ENCODE measurements at places on chromosomes 2 and 18.

DNA sequence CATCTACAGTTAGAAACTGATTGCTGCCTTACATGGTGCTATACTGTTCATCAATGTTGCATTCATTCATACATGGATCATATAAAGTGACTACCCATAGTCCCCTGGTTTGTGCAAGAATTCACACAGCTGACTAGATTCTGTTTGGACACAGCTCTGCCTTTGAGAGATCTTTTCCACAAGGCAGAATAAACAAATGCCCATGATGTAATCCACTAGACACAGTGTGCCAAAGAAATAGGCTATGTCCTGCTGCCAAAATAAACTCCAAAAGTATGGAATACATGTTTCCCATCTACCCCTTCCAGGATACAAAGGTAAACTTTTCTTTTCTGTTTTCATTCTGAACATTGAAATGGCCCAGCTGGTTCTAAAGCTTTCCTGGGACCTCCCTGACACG, 269.4 kb upstream of the CHAC2 start:
- no peak for DNase-seq

- DNase-seq: no peak
Observed at GRCh38 chr2:15868704-15869103, 71.6 kb upstream of the MYCN start.

- DNase-seq: no peak
Observed at GRCh38 chr2:108825254-108825653, 38.7 kb downstream of the CCDC138 start.

- DNase-seq: peak; percentile 54
Observed at GRCh38 chr2:220687231-220687843, 884.8 kb downstream of the EPHA4 start.

- DNase-seq: no peak
Observed at GRCh38 chr18:41266616-41267015, 688.4 kb upstream of the PIK3C3 start.

GRCh38 chr18:78396756-78397155, 582.9 kb upstream of the SALL3 start:
- no peak for DNase-seq

DNA sequence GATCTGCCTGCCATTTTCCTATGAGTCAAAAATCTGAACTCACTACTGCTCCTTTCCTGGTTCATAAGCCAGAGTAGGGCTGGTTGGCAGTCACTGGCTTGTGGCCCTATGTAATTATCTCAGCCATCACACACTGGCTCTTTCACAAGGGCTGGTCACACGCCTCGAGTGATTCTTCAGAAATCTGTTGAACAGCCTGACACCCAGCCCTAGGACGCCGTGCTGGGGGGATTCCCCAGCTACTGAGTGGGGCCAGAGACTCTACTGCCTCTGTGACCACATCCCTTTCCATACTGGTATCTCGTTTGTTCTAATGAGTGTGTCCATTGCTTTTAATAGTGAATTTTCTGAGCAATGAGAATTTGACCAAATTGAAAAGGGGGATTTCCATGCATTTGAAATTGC, 45.8 kb upstream of the RBM44 start:
- no peak for DNase-seq

DNA sequence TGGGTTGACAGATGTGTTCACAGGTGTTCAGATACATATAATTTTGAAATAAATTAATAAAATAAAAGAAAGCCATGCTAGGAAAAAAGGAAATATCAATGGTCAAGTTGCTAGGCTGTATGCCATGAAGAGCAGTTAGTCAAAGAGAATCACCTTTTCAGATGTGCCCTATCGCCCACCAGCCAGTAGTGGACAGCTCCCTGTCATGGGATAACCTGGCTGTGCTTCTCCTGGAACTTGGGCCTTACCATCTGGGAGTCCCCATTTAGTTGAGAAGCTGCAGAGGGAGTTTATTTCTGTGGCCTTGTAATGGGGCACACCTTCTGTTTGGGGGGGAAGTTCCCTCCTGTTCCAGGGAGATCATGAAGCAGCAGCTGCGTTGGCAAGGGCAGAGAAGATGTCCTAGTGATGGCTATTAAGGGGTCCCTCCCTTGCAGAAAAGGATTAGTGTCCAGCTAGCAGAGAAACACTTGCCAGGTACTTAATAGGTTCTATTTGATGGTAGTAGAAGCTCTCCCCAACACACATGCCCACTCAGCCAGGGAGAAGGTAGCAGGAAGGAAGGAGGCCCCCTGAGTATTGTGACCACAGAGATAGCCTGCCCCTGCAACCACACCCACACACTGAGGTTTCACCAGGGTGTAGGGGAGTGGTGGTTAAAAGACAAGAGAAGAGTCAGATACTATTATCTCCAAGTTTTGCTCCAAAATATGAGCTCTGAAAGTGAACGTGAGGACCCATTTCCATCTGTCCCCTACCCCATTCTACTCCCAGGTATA, 117.7 kb downstream of the B3GNT2 start:
- no peak for DNase-seq

- peak; percentile 69 for DNase-seq
Observed at GRCh38 chr2:86747711-86748639, 27.9 kb downstream of the RMND5A start.

DNA sequence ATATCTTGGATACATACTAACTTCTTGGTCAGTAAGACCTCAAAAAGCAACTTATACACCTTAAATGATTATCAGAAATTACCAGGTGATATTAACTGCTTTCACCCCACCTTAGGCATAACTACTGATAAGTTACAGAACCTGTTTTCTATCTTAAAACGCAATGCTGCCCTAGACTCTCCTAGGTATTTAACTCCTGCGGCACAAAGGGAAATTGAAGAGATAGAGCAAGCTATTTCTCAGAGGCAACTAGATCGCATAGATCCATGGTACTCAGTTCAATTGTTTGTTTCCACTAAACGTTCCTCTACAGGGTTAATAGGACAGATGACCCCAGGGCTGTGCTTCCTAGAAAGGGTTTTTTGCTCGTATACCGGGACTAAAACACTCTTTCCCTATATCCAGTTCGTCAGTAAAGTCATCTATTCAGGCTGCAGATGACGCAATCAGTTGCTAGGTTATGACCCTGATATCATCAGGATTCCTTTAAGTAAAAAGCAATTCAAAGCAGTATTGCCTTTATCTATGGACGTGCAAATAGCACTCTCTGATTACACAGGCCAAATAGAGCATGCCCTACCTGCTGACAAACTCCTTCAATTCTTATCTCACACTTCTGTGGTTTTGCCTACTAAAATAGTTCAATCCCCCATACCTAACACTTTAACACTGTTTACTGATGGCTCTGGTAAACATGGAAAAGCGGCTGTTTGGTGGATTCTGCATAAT, 62.3 kb upstream of the MYO3B start:
- DNase-seq: no peak

DNA sequence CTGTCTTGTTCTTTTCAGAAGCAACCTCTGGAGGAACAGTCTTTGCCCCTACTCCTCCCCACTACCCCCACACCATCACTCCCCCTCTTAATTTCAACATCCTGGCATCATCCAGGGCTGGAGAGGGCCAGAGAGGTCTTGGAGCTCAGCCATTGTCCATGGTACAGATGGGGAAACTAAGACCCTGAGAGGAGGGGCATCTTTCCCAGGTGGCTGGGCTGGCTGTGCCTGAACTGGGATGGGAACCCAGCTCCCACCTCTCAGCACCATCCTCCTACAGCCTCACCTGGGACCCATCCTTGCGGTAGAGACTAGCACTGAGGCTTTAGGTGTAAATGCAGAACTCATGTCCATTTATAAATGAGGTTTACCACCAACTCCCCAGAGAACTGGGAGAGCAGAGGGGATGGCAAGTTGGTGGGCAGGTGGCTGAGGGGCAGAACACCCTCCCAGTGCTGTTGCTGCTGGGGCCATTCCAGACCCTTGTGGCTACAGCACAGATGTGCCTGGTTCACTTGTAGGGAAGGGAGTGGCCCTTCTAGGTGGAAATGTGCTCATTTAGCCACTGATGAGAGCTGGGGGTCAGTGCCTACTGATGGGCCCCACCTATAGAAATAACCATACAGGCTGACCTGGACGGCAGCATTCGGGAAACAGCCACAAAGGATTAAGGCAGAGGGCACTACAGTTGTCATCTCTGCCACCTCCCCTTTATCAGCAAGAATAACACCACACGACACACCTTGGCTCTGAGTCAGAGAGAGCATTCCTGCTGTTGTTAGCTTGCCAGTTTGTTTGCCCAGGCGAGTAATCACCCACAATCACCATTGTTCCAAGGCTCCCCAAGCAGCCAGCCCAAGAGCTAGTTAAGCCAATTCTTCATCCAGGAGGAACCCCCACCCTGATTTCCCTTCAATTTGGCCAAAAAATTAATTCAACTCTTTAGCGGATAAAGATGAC, 2.1 kb downstream of the MLPH start:
- DNase-seq: peak; percentile 84

GRCh38 chr2:135056790-135057189, 4.7 kb downstream of the RAB3GAP1 start:
- DNase-seq: no peak

GRCh38 chr18:74420481-74420880, 36.6 kb downstream of the DIPK1C start:
- DNase-seq: no peak

DNA sequence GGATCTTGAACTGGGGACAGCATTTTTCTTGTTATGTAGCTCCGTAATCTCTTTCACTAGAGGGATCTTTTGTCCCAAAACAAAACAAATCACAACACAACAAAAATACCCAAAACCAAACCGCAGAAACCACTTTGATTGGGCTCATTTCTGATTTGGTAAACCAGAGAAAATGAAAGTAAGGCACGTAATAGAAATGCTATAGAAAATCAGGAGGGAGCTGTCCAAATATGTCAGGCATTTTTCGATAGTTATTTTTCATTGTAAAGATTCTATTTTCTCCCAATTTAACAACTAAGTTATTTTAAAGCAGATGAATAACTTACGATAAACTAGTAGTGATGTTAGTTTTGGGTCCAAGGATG, 406.5 kb downstream of the XIRP2 start:
- peak; percentile 29 for DNase-seq

Data from mammary epithelial cell (primary cell).